Left cardiac atrium (tissue), 4 donors: ENCODE measurements at places on chromosomes 5 and 9.

DNA sequence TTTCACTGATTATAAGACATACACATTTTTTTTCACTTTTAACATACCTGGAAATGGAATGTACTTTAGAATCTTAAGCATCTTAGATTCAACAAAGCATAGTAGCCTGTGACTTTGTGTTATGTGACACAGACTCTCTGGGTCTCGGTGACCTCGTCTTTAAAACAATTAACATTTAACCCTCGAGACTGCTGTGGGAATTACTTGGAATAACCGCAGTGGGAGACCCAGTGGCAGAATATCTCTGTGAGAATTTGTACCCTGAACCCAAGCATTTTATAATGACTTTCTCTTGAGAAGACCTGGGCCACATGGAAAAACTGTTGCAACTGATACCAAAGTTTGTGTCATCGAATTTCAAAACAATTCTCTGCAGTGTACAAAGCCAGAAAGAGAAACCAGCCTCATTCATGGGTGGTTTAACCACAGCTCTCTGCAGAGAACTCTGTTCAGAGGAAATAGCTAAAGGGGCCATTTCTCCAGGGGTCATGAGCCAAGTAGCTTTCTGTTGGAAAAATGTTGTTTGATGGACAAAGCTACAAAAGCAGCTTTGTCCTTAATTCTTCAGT lies 10.0 kb upstream of the RETREG1 start:
- no peak for DNase-seq

DNA sequence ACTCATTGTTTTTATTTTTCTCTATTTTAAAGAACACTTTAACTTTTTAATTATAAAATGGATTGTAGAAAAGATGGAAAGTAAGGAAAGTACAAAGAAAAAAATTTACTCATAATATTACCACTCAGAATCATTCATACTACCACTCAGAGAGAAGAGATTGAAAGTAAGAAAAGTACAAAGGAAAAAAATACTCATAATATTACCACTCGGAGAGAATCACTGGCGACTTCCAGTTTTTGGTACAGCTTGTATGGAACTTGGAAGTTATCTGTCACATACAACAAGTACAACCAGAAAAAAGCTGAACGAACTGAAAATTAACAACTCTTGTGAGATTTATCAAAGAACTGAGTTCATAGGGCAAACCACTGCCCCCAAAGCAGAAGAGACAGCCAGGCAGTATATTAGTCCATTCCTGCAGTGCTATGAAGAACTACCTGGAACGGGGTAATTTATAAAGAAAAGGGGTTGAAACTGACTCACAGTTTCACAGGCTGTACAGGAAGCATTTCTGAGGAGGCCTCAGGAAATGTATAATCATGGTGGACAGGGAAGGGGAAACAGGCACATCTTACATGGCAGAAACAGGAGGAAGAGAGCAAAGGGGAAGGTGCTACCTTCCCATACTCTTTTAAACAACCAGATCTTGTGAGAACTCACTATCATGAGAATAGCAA lies 183.9 kb downstream of the SMARCA2 start:
- DNase-seq: no peak

DNA sequence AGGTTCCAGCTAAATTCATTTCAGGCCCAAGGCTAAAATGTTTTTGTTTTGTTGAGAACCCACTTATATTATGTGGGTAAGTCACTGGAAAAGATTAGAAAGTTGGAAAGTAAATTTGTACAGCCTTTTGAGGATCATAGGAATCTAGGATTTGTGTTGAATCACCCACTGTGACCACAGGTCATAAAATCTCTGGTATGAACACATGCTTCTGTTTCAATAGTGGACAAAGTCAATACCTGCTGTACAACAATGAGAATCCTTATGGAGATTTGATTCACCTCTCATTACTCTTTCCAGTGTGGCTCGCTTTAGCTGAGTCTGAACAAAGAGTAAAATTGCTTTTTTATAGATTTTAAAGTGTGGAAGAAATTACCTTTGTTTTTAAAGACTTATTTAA lies 369.5 kb downstream of the TMEM167A start:
- DNase-seq: no peak

DNA sequence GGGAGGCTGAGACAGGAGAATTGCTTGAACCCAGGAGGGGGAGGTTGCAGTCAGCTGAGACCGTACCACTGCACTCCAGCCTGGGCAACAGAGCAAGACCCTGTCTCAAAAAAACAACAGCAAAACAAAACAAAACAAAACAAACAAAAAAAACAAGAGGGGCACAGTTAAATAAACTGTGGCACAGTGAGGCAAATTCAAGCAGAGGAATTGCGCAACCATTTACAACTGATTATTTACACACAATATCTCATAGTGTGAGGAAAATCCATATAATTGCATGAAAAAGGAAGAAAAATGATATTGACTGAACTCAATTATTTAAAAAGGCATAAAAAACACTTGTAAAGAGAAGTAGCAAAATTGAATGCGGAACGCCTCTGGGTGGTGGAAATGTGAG lies 161.5 kb downstream of the CRB2 start:
- no peak for DNase-seq

DNA sequence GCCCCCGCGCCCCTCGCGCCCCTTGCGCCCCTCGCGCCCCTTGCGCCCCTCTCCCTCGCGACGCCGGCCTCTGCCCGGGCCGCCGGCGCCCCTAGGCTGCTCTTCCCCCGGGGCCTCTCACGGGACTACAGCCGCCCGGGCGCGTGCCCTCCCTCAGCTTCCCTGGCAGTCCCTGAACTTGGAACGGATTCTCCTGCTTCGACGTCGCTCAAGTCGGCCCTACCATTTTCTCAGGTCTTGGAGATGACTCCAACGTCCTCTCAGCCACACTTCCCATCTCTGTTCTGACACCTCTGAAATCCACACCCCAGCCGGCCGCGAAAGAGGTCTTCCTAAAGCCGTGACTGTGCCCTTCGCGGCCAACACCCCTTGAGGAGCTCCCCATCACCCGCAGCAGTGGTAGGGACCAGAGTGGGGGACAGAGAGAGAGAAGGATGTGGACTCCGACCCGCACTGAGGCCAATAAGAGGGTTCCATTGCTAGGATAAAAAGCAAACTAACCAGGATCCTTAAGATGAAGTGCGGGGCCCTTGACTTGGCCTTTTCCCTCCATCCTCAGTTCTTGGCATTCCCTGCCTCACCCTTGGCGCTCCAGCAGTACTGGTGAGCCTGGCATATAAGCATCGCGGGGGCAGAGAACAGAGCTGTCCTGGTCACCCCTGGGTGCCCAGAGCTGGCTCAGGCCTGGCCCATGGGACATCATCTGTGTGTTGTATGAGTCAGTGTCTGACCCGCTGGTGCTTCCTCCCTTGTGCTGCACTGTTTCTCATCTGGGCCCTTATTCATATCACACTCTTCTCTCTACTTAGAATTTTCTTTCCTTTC lies 38.6 kb upstream of the GARNL3 start:
- peak; percentile 38 for DNase-seq

DNA sequence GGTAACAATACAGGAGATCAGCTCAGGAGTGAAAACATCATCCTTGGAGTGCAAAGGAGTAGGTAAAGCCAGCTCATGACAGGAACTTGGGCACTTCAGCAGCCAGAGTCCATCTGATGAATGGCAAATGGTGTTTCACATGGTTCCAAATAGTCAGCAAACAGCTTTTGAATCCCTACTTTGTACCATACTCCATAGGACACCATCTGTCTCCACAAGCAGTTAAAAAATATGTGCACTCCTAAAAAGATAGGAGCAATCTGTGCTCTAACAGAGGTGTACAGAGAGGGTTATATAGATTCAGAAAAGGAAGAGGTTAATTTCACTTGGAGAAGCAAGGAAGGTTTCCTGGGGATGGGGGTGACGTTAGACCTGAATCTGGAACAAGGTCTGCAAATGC lies 21.6 kb upstream of the B4GALT1 start:
- no peak for DNase-seq

GRCh38 chr9:37329576-37329975 lies 92.9 kb upstream of the GRHPR start:
- DNase-seq: no peak

DNA sequence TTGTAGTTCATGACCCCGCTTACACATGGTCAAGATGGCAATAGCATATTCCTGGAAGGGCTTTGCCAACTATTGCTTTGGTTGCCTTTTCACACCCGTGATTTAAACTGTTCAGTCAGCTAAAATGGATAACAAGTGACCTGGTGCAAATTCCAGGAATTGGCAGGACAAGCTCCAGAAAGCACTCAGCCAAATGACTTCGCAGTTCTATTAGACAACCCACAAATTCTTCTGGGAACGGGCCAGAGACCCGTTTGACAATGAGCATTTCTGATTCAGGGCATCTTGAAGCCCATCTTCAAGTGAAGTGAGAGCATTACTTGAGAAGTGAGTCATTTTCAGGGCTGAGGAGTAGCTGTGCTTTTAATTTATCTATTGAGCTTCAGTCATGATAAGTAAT lies 165.0 kb downstream of the DROSHA start:
- no peak for DNase-seq

DNA sequence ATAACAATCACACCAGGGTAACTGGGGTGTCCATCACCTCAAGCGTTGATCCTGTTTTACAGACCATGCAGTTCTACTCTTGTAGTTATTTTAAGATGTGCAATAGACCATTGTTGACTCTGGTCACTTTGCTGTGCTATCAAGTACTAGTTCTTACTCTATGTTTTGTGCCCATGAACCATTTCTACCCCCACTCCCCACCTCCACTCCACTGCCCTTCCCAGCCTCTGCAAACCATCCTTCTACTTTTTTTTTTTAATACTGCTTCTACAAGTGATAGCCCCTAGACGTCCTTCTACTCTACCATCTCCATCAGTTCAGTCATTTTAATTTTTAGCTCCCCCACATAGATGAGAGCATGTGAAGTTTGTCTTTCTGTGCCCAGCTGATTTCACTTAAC lies 38.8 kb downstream of the EHMT1 start:
- DNase-seq: no peak

- DNase-seq: no peak
These were observed 100.9 kb downstream of the DPYSL3 start for GRCh38 chr5:147408980-147409379.

DNA sequence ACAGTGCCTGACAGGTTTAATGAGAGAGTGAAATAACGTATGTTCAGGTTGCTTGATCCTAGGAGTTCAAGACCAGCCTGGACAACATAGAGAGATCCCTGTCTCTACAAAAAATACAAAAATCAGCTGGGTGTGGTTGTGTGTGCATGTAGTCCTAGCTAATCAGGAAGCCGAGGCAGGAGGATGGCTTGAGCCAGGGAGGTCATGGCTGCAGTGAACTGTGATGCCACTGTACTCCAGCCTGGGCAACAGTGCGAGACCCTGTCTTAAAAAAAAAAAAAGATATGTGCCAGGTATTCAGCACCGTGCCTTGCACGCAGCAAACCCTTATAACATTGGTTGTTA lies 38.8 kb upstream of the SPRY4 start:
- no peak for DNase-seq
